ENCODE measurements at places on chromosomes 4 and X.

DNA sequence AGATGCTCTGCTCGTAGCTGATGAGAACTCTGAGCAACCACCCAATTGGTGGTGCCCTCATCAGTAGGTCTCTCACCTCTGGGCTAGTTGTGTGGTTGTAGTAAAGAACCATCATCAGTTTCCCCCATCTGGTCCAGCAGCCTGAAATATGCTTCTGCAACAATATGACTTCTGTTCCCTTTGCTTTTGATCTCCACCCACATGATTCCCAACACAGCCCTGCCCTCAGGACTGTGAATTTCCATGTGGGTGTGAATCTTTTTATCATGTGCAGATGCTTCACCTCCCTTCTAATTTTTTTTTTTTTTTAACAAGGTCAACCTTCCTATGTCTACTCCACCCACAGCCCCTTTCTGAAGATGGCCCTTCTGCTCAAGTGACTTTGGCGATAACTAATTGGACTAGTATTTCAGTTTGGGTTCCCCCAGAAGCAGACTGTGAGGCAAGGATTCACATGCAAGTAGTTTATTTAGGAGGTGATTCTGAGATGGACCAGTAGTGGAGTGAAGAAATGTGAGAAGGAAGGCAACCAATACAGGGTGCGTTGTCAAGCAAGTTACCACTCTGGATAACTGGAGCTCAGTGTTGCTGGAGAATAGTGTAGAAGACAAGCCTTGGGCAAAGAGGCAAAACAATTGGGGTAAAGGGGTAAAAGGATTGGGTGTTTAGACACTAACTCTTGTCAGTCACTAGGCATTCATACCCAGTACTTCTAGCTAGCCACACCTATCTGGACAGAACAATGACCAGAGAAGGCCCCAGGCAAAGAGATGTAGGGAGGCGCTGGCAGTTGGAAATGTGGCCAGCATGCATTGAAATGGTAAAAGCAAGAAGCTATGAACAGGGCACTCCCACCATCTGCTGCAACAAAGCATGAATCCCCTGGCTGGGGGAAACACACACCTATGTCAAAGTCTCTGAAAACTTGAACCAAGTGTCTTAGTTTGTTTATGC, 466.2 kb downstream of the BCOR start:
- DNase-seq: no peak

DNA sequence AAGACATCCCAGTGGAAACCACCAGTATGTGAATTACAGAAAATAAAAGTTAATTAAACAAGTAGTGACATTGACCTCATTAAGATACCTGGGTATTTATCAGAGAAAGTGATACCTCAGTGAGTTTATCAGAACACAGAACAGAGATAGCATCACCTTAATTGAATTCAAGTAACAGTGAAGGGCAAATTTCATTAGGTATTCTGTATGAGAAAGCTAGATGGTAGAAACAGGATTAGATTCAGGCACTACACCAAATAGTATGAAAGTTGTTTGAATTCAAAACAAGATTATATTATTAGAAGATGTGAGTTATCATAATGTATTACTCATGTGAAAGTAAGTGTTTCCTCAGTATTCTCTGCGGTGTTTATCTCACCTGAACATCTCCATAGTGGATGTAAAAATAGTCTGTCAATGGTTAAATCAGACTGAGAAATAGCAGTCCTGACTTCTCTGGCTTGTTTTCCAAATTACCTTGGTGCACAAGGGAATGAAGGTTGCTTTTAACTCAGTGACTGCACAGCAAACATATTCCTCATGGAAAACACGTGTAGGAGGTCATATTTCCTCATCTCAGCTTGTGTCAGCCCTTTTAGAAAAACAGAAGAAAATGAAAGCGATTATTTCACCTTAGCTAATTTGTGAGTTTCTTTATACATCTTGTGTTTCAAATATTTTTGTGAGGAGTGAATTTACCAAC, 79.9 kb upstream of the PCDH18 start:
- no peak for DNase-seq

GRCh38 chr4:53645108-53645507, 53.8 kb upstream of the LNX1 start:
- no peak for DNase-seq

GRCh38 chrX:47859686-47860085, 23.0 kb downstream of the ZNF81 start:
- no peak for DNase-seq

GRCh38 chr4:182491719-182492118, 248.5 kb downstream of the TENM3 start:
- DNase-seq: no peak

GRCh38 chr4:25401066-25401465, 24.0 kb downstream of the ANAPC4 start:
- no peak for DNase-seq

DNA sequence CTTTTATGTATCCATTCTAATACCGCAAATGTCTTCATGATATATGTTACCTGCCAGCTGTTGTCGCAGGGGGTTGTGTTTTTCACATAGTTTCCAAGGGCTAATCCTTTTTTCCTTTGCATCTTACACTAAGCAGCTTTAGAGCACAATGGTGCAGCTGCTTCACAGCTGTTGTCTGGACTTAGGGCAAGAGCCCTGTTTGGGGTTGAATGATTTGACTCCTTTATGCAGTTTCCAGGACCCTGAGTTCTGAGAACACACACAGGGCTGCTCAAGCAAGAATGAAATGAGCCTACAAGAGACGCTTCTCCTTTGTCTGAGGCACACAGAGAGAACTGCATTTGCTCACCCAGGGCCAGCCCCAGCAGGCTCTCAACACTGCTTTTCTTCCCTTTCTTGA, 20.2 kb downstream of the CCNG2 start:
- no peak for DNase-seq

GRCh38 chrX:499870-500364, 113.2 kb upstream of the PPP2R3B start:
- no peak for DNase-seq

DNA sequence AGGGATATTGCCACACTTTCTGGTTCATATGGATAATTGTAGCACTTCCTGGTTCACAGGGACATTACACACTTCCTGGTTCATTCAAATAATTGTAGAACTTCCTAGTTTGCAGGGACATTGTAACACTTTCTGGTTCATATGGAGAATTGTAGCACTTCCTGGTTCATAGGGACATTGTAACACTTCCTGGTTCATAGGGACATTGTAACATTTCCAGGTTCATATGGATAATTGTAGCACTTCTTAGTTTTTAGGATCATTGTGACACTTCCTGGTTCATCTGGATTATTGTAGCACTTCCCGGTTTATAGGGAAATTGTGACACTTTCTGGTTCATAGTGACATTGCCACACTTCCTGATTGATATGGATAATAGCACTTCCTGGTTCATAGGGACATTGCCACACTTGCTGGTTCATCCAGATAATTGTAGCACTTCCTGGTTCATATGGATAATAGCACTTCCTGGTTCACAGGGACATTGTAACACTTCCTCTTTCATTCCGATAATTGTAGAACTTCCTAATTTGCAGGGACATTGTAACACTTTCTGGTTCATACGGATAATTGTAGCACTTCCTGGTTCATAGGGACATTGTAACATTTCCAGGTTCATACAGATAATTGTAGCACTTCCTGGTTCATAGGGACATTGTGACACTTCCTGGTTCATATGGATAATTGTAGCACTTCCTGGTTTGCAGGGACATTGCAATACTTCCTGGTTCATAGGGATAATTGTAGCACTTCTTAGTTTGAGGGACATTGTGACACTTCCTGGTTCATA, 59.2 kb upstream of the CD99 start:
- DNase-seq: no peak

DNA sequence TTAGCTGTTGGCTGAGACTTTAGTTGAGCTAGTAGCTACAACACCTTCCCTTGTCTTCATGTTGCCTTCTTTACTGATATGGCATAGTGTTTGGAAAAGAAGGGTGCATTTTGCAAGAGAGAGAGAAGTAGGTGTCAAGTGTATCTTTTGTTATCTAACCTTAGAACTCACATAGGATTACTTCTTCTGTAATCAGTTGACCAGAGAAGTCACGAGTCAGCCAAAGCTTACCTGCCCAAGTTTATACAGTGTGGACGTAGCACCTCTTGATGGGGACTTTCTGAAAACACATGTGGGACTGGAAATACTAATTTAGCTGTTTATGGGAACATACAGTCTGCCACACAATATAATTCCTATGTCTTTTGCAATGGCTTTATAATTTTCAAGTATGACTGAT, 56.0 kb downstream of the UGT8 start:
- DNase-seq: no peak

DNA sequence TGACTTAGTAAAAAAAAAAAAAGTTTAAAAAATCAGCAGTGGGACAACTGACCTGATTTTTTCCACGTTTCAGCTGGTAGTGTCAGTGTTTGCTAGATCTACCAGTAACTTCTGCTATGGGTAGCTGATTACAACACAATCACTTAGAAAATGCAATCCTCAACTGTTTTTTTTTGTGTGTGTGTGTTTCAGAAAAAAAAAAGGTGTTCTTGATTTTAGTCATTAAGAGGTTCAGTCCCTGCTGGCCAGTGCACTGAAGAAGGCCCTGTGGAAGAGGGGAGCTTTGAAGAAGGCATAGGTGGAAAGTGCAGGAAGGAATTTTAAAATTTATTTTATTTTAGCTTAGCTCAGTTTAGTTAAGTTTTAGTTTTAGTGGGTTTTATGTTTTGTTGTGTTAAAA, 46.9 kb downstream of the SH2D1A start:
- DNase-seq: no peak

- peak; percentile 27 for DNase-seq
These were observed 22.6 kb upstream of the UBA1 start for GRCh38 chrX:47170861-47171692.

DNA sequence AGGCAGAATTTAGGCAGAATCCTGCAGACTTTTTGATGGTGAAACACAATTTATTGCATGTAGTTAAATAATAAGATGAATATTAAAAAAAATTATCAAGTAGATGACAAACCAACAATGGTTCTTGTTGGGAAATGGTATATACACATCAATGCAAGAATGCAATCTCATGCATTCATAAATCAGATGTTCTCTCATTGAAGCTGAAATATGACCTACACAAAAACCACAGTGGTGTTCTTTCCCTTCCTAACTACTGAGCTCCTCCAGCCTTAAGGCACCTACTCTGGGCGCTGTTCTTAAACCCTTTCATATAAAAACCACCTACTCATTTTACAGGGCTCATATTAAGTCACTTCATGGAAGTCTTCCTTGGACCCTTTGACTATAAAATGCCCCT, 64.1 kb downstream of the ANTXR2 start:
- DNase-seq: no peak

- DNase-seq: no peak
These were observed 104.0 kb downstream of the NEUROG2 start for GRCh38 chr4:112411781-112412550.

- no peak for DNase-seq
These were observed 29.2 kb upstream of the MXD4 start for GRCh38 chr4:2290974-2291704.
